ENCODE measurements at places on chromosomes 3 and 15.

- no peak for DNase-seq
Measured at GRCh38 chr3:40961104-40961857, 238.0 kb upstream of the CTNNB1 start.

GRCh38 chr3:45024542-45025255 is 1.4 kb upstream of the CLEC3B start:
- no peak for DNase-seq

- no peak for DNase-seq
Measured at GRCh38 chr15:95440712-95441111, 889.8 kb upstream of the NR2F2 start.

DNA sequence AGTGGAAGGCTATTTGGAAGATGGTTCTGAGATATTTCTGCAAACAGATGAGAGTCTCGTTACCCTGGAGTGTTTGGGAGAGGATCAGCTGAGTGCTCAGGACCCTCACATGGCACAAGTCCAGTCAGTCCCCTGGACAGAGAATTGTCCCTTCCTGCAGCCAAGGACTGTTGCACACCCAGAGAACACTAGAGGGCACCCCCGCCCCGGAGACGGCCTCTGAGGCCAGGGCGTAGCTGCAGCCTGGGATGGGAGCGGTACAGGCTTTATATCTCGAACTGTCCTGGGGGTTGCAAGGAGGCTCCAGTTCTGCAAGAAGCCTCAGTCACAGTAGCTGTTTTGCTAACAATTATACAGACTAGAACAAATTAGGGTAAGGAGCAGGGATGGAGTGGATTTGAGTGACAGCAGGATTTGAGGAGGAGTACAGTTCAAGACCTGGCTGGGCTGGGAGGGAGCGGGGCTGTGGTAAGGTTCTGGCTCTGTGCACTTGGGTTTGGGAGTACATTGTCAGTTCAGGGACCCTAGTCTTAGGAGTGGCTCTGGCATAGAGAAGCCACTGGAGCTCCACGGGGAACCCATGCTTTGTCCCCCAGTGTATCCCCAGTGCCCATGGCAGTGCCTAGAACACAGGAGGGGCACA is 67.6 kb upstream of the HACD2 start:
- peak; percentile 86 for DNase-seq

- no peak for DNase-seq
Measured at GRCh38 chr15:32028921-32029320, 1.4 kb upstream of the CHRNA7 start.

- DNase-seq, result no peak
Measured at GRCh38 chr15:52683580-52683979, 4.4 kb upstream of the ATOSA start.

- DNase-seq, result no peak
Measured at GRCh38 chr3:94937980-94938379, 875.1 kb downstream of the NSUN3 start.

GRCh38 chr15:85667491-85668424 is 127.0 kb downstream of the KLHL25 start:
- DNase-seq, result peak; percentile 96

- DNase-seq, result no peak
Measured at GRCh38 chr15:31027910-31028578, 36.6 kb upstream of the MTMR10 start.

DNA sequence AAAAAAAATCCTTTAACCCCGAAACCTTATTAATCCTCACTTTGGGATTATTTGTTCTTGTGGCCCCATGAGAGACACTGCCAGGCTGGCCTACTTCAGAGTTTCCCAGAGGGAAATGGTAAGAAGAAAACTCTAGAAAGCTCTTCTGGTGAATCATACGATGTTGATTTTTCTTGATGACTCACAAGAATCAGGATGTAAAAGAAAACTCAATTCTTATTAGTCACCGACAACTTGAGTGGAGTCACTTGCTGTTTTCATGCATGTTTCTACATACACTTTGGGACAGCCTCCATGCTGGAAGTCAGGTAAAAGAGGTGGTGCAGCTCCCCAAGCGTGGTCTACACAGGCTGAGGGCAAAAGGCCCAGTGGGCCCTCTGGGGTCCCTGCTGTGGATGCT is 42.8 kb downstream of the MYO5C start:
- DNase-seq, result peak; percentile 89

DNA sequence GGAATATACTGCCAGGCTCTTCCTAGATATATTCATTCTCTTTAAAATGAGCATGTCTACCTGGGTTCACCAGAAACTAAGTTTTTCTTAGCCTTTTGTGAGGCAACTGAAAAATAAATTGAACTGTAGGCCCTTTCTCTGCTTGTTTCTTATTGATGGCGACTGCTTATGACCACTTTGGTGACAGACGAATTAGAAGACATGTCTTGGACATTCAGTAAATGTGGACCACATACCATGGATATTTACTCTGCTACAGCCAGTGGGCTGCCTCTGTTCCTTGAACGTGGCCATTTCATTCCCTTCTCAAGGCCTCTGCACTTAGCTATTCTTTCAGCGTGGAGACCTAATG is 603 bp upstream of the SELENOK start:
- DNase-seq, result no peak

- DNase-seq, result no peak
Measured at GRCh38 chr3:31379598-31379997, 153.1 kb upstream of the STT3B start.

DNA sequence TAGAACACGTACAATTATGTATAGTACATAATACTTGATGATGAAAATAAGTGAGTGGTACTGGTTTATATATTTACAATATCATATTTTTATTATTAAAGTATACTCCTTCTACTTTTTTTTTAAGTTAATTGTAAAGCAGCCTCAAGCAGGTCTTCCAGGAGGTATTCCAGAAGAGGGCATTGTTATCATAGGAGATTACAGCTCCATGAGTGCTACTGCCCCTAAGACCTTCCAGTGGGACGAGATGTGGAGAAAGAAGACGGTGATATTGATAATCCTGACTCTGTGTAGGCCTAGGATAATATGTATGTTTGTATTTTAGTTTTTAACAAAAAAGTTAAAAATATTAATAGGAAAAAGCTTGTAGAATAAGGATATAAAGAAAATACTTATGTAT is 40.3 kb upstream of the SCN5A start:
- no peak for DNase-seq

- DNase-seq, result no peak
Measured at GRCh38 chr15:62909257-62909656, 133.3 kb upstream of the TPM1 start.

DNA sequence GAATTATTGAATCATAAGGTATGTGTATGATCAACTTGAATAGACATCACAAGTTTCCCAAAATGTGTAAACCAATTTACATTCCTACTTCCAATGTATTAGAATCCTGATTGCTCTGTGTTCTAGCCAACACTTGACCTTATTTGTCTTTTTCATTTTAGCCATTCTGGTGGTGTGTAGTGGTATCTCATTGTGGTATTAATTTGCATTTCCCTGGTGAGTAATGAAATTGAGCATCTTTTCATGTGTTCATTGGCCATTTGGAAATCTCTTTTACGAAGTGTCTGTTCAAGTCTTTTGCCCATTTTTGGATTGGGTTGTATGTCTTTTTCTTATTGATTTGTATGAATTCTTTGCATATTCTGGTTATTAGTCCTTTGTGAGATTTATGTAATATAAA is 138.0 kb downstream of the RBPMS2 start:
- no peak for DNase-seq

GRCh38 chr3:71563827-71564226 is 19.7 kb downstream of the FOXP1 start:
- DNase-seq, result no peak

DNA sequence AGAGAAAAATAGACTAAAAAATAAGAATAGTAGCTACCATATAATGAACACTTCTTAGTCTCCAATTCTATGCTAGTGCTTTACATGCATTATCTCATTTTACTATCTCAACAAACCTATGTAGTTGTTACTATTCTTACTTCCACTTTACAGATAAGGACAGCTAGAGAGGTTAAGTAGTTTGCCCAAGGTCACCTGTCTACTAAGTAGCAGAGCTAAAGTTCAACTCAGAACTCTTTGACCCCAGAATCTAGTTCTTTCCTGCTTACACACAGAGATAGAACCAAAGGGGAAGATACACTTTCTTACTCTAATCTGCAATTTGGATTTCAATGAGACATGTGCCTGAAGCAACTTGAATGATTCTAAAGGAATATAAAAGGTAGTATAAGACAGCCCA is 24.7 kb upstream of the SPRED1 start:
- no peak for DNase-seq

- no peak for DNase-seq
Measured at GRCh38 chr15:38093931-38094330, 158.7 kb upstream of the SPRED1 start.

GRCh38 chr3:106514431-106514830 is 645.6 kb upstream of the CBLB start:
- DNase-seq, result peak; percentile 6

- peak; percentile 82 for DNase-seq
Measured at GRCh38 chr3:112007633-112008032, 8.9 kb downstream of the TAGLN3 start.

Data from fibroblast of skin of abdomen (primary cell).